ENCODE measurements at places on chromosomes 2 and 18.

DNA sequence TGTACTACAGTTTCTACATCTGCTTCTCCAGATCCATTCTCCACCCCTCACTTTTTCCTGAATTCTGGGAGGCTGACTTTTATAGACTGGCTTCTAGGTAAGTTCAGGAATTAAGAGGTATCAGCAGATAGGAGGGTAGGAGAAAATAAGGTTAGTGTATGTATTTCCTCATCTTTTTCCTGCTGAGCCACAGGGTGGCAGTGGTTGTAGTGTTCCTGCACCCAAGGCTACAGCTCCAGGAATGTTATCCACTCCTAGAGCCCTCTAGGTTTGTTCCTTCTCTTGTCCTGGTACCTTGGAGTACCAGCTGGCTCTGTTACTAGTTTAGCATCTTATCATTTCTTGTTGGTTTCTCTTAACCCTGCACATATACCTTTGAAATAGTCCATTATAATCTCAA is 40.7 kb upstream of the C2orf66 start:
- no peak for DNase-seq

DNA sequence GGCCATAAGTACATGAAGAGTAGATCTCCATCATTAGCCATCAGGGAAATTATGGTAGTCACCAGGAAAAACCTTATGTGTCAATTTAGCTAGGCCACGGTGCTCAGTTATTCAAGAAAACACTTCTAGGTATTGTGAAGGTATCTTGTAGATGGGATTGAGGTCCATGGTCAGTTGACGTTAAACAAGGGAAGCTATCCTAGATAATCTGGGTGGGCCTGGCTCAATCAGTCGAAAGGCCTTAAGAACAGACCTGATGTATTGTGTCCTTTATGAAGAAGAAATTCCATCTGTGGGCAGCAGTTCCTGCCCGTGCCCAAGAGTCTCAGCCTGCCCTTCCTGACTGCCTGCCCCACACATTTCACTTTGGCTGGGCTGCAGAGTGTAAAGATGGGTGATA is 16.7 kb upstream of the CNGA3 start:
- no peak for DNase-seq

DNA sequence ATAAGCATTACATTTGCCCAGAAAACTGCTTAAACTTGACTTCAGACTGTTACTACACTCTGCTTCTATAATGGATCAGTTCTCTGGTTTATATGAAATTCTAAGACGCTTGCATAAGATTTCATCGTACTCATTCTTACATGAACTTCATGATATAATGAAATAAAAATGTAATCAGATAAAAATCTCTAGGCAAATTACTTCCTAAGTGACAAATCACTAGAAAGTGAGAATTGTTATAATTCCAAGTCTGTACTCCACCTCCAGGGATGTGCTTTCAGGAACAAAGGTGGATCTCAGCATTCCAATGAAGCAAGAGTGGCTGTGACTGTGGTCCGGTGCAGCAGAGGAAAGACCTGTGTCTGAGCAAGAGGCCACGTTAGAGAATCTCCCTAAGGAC is 226.2 kb downstream of the PIEZO2 start:
- no peak for DNase-seq

GRCh38 chr2:114046866-114047435 is 157.1 kb downstream of the ACTR3 start:
- no peak for DNase-seq

GRCh38 chr2:160837416-160837815 is 322.8 kb upstream of the TANK start:
- DNase-seq = no peak

DNA sequence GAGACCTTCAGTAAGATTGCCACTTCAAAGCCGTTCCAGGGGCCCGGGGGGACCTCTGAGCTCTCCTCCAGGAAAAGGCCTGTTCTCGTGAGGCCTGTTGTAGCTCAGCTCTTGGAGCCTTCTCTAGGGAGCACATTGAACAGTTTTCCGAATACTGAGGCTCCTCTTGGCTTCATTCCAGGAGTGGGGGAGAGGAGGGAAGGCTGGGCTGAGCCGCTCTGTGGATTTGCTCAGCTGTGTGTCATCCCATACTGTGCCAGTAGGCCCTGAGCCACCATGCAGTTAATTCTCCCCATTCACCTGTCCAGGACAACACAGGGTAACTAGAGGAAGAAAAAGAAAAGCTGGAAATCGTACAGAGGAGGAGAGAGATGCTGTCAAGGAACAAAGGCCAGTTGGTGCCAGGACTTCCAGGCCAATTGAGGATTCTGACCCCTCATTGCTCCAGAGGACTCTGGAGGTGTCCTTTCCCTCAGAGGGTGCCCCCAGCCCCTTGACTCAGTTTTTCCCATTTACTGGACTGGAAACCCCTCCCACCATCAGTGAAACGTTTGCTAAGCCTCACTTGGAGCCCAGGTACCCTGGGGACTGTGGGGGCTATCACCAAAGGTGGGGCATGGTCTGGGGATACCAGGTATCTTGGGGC is 41.4 kb downstream of the HS1BP3 start:
- DNase-seq = no peak

GRCh38 chr2:100008956-100009355 is 133.4 kb downstream of the AFF3 start:
- DNase-seq = no peak

- DNase-seq = no peak
These were observed 36.1 kb downstream of the TET3 start for GRCh38 chr2:74020702-74021406.
